ENCODE measurements at places on chromosomes 16 and 17.
A peak's percentile ranks its signal among the peaks of the same experiment; 100 is the strongest.

DNA sequence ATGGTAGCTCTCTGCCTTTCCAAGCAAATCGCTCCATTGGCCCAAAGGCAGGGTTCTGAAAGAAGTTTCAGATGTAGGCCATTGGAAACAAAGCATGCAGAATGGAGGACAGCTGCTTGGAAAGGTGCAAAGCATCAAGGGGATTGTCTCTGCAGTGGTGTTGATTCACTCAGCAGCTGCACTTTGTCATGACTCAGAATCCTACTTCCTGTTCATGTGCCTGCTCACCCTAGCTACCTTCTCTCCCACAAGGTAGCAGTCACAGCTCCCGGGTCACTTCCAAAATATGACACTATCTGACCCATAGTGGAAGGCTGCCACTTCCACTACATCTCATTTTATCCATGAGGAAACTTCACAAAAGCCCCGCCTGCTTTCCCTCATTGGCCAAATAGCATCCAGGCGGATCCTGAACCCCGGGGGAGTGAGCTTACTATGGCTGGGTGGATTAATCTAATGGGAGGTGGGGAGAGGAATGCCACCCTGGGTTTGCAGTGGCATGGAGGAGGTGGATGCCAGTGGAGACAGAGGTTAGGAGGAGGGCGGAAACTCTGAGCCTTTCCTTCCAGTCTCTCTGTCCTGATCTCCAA is 74.7 kb upstream of the NKD1 start:
- DNase-seq: no peak

GRCh38 chr17:60154616-60155426 is 5.0 kb downstream of the CA4 start:
- no peak for DNase-seq

GRCh38 chr17:68424861-68425260 is 32.4 kb downstream of the WIPI1 start:
- no peak for DNase-seq

DNA sequence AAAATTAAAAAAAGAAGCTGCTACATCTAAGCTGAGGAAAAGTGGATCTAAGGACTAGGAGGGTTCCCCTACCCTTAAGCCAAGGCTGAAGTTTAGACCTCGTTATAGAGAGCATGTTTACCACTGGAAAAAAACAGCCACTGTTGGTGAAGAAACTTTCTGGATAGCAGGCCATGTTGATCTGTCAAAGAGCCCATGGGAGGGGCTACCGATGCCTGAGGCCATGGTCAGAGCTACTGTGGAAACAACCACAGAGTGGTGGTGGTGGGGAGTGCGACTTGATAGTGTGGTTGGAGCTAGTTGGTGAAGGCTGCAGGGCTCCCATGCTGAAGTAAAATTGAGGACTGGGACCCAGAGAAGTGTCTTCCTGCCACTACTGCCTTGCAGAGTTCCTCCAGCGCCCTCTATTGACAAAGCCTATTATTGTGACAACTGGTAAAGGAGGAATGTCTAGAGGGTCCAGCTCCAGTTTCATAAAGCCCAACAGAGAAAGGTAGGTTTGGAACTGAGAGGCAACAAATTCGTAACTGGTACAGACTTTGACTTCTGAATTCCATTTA is 12.7 kb upstream of the FAM20A start:
- peak; percentile 62 for DNase-seq

DNA sequence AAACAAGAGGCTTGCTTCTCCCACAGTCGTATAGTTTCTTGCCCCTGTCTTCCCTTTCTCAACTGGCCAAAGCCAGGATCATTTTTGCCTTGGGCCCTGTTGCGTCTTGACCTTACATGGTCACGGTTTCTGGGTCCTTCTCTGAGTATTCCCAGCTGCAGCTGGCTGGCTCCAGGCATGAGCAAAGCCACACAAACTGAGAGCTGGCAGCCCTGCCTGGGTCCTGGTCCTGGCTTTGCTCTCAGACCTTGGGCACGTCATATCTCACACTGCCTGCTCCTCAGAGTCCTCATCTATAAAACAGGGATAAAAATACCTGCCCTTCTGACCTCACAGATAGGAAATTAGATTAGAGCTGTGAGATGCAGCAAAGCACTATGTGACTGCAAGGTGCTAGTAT is 277.6 kb downstream of the CBLN1 start:
- no peak for DNase-seq

DNA sequence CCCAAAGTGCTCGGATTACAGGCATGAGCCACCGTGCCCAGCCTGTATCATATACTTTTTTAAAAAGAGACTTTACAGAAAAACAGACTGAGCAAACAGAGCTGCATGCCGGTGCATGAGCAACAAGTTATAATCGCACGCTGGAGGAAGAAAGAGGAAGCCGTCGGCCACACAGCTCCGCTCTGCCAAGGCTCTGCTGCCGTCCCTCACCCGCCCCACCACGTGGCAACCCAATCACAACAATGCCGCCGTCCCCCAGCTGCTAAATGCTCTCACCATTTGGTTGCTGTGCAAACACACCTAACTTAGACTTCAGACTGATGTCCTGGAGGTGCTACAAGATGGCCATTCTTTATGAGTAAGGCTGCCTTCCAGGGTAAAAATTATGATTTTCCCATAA is 83.5 kb downstream of the ADCY9 start:
- no peak for DNase-seq

- DNase-seq: no peak
Measured at GRCh38 chr16:19613834-19614233, 58.3 kb downstream of the VPS35L start.

- DNase-seq: no peak
Measured at GRCh38 chr17:75352079-75352569, 53.4 kb downstream of the GRB2 start.

DNA sequence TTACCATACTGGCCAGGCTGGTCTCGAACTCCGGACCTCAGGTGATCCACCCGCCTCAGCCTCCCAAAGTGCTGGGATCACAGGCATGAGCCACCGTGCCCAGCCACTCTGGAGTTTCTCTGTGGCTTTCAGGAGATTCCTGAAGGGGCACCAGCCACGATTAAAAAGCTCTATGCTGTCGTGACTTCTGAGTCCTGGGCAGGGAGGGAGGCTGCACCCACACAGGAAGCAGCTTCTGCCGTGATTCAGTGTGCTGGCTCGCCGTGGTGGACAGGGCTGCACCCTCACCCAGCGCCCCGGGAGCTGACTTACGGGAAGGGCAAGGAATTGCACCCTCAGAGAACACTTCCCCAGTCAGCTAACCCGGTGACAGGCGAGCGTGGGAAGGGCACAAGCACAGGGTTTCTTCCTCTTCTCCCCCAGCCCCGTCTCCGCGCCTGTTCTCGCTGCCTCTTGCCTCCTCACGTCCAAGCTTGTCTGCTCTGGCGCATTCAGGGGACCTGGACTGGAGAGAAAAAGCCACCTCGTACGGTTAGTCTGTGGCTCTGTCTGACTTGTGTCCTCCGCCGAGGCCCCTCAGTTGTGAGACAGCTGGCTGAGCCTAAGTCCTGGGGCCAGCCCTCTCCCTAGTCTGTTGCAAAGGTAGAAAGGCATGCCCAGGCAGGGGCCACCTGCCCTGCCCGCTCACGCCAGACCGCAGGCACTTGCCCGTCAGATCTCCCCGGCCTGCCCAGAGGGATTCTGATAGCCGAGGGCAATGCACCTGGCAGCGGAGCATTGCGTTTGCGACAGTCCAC is 145.0 kb downstream of the SEC14L1 start:
- no peak for DNase-seq

- DNase-seq: no peak
Measured at GRCh38 chr16:22638393-22639206, 127.9 kb downstream of the NPIPB5 start.

DNA sequence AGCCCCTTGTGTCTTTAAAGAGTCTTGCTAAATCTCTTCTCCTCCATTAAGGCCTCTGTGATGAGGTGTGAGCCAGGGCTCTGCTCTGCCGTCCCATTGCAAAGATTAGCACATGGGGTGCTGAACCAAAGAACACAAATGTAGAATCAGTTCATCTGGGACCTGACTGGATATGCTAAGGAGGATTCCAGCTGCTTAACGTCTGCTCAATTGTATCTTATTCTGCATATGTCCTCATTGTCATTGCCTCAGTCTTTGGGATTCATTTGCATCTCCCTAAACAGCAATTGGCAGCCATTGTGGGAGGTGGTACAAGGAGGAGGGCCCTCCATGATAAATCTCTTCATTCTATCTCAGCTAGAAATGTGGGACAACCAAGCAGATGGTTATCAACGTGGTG is 106.3 kb upstream of the ADAMTS18 start:
- no peak for DNase-seq

- DNase-seq: no peak
Measured at GRCh38 chr16:70634861-70635260, 11.5 kb upstream of the IL34 start.

DNA sequence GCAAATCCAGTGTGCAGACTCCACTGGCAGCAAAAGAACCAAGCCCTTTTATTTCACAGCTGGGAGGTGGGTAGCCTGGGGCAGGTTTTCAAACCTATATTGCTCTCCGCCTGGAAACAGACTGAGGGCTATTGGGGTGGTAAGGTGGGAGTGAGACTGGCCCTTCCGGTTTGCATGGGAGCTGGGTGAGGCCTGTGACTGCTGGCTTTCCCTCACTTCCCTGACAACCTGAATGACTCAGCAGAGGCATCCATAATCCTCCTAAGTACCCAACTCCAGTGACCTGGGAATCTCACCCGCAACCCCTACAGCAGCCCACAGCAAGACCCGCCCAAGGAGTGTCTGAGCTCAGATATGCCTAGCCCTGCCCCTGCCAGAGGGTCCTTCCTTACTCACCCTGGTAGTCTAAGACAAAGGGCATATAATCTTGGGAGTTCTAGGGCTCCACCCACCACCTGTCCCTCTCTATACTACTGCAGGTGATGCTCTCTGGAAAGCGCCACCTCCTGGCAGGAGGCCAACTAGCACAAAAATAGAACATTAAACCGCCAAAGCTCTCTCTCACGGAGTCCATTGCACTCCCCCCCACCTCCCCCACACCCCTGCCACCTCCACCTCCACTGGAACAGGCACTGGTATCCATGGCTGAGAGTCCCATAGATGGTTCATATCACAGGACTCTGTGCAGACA is 602.0 kb upstream of the C16orf82 start:
- no peak for DNase-seq

- DNase-seq: no peak
Measured at GRCh38 chr17:78661093-78661770, 84.0 kb upstream of the DNAH17 start.

- DNase-seq: no peak
Measured at GRCh38 chr16:54335230-54335629, 48.6 kb upstream of the IRX3 start.

GRCh38 chr17:30559656-30560055 is 82.4 kb downstream of the GOSR1 start:
- DNase-seq: no peak

GRCh38 chr17:41907633-41908539 is 10.9 kb downstream of the ACLY start:
- DNase-seq: no peak

DNA sequence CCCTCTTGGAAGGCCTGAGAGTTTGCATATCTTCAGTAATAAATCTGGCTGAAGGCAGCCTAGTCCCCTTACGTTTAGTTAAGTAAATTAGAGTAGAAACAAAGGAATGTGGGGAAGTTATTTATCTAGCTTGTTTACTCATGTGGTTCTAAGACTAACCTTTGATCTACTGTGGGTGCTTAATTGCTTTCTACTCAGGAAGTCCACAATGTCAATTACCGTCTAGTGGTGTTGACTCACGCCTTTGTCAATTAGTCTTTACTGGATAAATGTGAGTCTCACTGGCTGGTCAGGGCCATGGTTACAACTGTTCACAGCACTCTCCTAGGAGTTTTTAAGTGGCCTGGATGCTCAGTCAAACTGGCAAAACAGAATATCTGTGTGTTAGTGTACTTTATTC is 2338.4 kb downstream of the TP53TG3F start:
- DNase-seq: no peak

- DNase-seq: no peak
Measured at GRCh38 chr17:42457107-42457792, 1.4 kb upstream of the ATP6V0A1 start.

GRCh38 chr17:4304417-4305027 is 40.7 kb upstream of the ANKFY1 start:
- DNase-seq: peak; percentile 50

- DNase-seq: no peak
Measured at GRCh38 chr17:4087911-4088693, 54.7 kb downstream of the ZZEF1 start.

DNA sequence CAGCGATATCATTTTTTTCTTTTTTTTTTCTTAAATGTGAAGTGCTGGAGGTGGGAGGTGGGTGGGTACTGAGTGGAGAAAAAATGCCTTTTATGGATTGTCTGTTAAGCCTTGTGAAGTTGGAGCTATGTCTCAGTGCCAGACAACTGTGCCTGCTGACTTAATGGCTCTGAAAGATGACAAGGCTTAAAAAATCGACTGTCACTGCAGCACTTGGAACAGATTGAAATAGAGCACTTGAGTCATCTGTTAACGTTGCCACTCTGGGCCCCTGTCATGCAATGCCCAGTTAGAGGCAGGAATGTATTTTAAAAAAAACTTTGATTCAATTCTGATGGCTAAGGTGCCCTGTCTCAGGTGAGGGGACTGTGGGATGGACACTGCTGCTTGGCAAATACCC is 108.2 kb upstream of the HS3ST2 start:
- DNase-seq: no peak

- no peak for DNase-seq
Measured at GRCh38 chr16:12551946-12552345, 251.7 kb downstream of the CPPED1 start.

DNA sequence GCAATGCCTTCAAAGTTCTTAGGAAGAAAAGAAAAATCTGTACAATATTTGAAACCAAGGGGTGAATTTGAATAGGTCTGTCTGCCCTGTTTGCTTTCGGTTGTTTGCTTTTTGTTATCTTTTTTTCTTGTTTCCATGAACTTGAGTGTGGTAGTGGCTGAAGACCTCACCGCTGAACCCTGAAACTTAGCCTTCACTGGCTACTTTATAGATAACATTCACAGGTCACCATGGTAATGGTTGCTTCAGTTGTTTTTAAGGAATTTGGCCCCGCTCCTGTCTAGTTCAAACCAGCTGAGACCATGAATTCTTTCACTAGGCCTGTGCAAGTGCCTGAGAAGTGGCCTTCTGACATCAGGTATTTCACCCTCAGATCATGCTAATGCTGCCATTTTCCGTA is 137.0 kb upstream of the PMFBP1 start:
- DNase-seq: no peak

- no peak for DNase-seq
Measured at GRCh38 chr17:871751-872519, 89.8 kb downstream of the MRM3 start.

DNA sequence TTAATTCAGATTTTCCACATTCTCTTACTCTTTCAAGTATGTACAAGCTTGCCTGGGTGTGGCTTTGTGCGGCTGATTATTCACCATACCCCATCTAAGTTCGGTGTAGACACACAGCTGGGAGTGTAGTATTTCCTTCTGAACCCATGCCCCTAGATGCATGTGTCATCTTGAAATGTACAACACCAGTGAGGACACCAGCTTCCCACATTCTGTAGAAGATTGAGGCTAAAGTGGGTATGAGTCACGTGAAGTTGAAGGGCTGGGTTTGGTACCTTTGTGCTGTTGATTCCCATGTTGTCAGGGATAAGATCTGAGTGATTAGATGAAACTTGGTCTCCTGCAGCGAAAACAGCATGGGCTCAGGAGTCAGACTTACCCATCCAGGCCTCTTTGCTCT is 14.6 kb upstream of the DHX8 start:
- no peak for DNase-seq

- DNase-seq: no peak
Measured at GRCh38 chr17:44061446-44061845, 5.0 kb downstream of the LSM12 start.

Data from NCI-H1694 treated with DMSO at 0.1 percent for 48 hours (cell line).